Common myeloid progenitor, CD34-positive (primary cell): ENCODE measurements at places on chromosomes 3 and 15.

- H3K4me1 ChIP-seq = peaks cover 5% of the 10 kb centered on the region
- DNase-seq = peak; percentile 69
- H3K4me3 ChIP-seq = no peak overlapping the region
- no peak overlapping the region for H3K27ac ChIP-seq
- no peaks in the 10 kb centered on the region for H3K36me3 ChIP-seq
Observed at GRCh38 chr3:192957441-192958021, 39.9 kb upstream of the MB21D2 start.

DNA sequence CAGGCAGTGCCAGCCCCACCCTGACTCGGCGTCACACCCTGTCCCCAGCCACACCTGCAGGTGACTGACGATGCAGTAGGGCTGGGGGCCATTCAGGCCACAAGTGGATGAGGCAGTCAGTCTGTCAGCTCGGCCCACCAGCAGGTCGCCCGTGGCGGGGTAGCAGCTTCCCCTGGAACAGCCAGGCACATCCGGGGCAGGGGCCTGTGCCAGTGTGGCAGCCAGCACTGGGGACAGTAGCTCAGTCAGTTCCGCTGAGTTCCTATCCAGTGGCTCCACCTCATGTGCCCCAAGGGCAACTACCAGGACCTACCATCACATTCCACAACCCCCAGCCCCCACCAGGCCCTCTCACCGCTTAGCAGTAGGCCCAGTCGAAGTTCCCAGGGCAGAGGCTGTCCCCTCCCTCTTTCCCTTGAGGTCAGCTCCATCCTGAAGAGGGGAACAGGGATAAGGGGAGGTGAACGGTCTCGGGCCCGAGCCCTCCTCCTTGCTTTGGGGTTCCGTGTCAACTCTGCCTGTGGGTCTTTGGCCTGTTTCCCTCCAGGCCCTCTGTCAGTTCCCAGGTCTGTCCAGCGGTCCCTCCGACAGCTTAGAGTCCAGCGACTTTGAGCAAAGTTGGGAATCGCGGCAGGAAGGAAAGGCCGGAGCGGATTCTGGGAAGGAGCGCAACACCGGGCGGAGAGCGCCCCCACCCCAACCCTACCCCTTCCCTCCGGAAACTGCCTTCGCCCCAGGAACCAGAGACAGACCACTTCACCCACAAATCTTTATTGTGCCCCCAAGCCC, at the start of gene LAMB2:
Gene LAMB2, minus strand, starts transcription at position 614 of the 789 bp plus-strand sequence. Its CDS starts 183 bp downstream, at position 431.
- H3K4me3 ChIP-seq = peak within 1 kb of the TSS; percentile 64
- peak within 1 kb of the TSS; percentile 77 for H3K27ac ChIP-seq
- DNase-seq = peak; percentile 88
- H3K4me1 ChIP-seq = peaks cover 12% of the 10 kb centered on the region

DNA sequence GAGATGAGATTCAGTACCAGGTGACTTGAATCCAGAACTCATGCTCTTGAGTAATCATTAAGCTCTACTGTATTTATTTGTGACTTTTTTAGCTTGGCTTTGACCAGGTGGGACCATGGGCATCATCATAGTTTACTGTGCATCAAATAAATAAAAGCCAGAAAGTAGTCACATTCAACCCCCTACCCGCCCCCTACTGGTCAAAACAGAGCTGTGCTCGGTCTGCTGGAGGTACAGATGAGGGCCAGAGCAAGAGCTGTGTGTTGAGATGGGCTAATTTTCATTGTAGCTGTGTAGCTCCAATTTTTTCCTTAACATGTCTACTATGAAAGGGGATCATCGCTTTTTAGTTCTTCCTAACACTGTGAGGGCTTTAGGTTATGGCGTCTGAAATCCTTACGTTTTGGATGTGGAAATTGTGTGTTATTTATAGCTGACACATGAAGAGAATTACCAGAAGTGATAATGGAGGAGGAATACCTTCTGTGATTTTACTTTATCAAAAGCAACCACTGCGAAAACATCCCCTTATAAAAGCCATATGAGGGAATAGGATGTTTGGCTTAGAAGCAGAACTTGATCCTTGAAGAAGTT, 375.1 kb downstream of the PTPRG start:
- peaks cover 4% of the 10 kb centered on the region for H3K27me3 ChIP-seq
- no peak overlapping the region for H3K27ac ChIP-seq
- DNase-seq = peak; percentile 10
- no peak overlapping the region for H3K4me3 ChIP-seq
- H3K4me1 ChIP-seq = no peaks in the 10 kb centered on the region

DNA sequence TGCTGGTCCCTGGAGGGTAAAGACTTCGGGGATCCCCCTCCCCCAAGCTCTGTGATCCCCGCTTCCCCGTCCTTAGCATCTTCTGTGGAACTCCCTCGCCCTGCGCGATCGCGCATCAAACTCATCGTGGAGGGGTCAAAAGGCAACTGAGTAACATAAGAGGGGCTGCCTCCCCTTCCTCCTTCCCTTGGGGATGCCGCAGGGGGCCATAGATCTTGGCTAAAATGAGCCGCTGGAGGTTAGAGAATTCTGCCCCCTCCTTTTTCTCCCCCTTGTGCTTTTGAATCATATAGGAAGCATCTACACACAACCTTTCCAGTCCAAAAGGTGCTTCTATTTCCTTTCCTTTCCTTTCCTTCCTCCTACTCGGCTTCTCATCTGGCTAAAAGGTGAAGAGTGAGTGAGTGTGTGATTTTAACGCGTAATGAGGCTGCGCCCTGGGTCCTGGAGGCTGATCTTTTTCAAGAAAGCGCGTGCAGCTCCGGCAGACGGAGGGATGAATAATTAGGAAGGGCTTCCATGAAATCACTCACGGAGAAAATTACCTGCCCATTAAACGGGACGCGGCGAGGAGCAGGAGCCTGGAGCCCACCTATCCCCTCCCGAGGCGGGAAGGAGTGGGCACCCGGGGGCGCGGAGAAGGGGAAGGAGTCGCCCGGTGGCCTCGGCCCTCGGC, 831 bp upstream of the ROBO2 start:
- peak; percentile 2 for DNase-seq
- peaks cover 61% of the 10 kb centered on the region for H3K27me3 ChIP-seq
- H3K4me3 ChIP-seq = no peak overlapping the region
- H3K27ac ChIP-seq = no peak overlapping the region
- H3K36me3 ChIP-seq = no peaks in the 10 kb centered on the region

- H3K27me3 ChIP-seq = no peaks in the 10 kb centered on the region
- H3K27ac ChIP-seq = no peak overlapping the region
- no peak overlapping the region for H3K4me3 ChIP-seq
- no peaks in the 10 kb centered on the region for H3K4me1 ChIP-seq
- no peaks in the 10 kb centered on the region for H3K36me3 ChIP-seq
Observed at GRCh38 chr3:95971573-95971972, 842.8 kb upstream of the EPHA6 start.

- no peaks in the 10 kb centered on the region for H3K27me3 ChIP-seq
- DNase-seq = peak; percentile 6
- H3K36me3 ChIP-seq = peaks cover 3% of the 10 kb centered on the region
- no peaks in the 10 kb centered on the region for H3K4me1 ChIP-seq
- peak overlapping the region; percentile 85 for H3K27ac ChIP-seq
- peak overlapping the region; percentile 81 for H3K4me3 ChIP-seq
Observed at GRCh38 chr3:15064299-15064834, 748 bp downstream of the MRPS25 start.

DNA sequence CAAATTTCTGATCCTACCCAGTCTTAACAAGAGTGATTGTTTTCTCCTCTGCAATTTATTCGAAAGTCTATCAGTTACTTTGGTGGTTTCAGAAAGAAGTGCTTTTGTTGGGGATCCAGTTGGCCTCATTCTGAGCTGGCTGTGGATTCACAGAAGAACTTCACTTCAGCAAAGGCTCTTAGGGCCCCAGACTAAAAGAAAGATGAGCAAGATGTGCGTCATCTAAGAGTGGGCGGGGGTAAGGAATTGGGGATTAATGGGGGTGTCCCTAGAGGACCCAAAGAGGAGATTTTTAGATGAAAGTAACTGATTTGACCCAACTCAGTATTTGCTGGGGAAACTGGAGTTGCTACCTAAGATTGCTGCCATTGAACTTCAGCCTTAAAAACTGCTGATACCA, 63.9 kb upstream of the TSEN2 start:
- H3K36me3 ChIP-seq = no peaks in the 10 kb centered on the region
- H3K27me3 ChIP-seq = peaks cover 4% of the 10 kb centered on the region

GRCh38 chr3:112017091-112017490, 17.4 kb upstream of the TMPRSS7 start:
- H3K27ac ChIP-seq = no peak overlapping the region
- H3K27me3 ChIP-seq = no peaks in the 10 kb centered on the region
- H3K36me3 ChIP-seq = no peaks in the 10 kb centered on the region
- no peak for DNase-seq
- no peaks in the 10 kb centered on the region for H3K4me1 ChIP-seq
- H3K4me3 ChIP-seq = no peak overlapping the region

DNA sequence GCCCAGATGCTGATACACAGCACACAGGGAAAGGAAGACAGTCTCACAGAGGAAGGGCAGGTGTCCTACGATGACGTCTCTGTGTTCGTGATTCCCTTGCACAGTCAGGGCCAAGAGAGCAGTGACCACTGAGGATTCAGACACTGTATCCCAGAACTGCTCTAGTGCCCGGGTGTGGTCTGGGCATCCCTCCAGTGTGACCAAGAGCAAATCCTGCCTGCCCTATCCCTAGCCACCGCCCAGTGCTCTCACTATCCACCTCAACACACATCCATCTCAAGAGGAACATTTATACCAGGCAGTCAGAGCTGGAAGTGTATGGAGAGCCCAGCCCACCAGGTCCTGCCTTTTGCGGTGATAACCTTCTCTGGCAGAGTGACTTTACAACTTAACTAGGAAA, 4.1 kb downstream of the PPM1M start:
- peaks cover 7% of the 10 kb centered on the region for H3K4me1 ChIP-seq
- no peak overlapping the region for H3K27ac ChIP-seq
- no peaks in the 10 kb centered on the region for H3K27me3 ChIP-seq
- peaks cover 8% of the 10 kb centered on the region for H3K36me3 ChIP-seq
- H3K4me3 ChIP-seq = no peak overlapping the region

DNA sequence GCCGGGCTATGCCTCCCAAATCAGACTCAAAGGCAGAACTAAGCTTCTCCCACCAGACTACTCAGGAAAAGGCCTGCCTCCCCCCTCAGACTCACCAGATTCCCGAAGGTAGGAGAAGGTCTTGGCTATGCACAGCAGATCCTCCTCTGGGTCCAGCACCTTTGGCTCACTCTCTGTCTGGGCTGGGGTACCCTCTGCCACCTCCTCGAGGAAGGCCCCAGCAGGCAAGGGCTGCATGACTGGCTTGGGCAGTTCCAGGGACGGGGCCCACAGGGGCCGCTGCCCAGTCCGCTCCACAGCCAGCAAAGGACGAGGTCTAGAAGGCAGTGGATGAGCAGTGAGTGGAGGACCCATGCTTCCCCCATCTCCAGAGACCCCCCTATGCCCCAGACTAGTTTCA, 3.3 kb downstream of the CISH start:
- peaks cover 39% of the 10 kb centered on the region for H3K36me3 ChIP-seq
- peak overlapping the region; percentile 43 for H3K27ac ChIP-seq
- H3K4me3 ChIP-seq = peak overlapping the region; percentile 8
- no peak for DNase-seq
- H3K4me1 ChIP-seq = peaks cover 94% of the 10 kb centered on the region

DNA sequence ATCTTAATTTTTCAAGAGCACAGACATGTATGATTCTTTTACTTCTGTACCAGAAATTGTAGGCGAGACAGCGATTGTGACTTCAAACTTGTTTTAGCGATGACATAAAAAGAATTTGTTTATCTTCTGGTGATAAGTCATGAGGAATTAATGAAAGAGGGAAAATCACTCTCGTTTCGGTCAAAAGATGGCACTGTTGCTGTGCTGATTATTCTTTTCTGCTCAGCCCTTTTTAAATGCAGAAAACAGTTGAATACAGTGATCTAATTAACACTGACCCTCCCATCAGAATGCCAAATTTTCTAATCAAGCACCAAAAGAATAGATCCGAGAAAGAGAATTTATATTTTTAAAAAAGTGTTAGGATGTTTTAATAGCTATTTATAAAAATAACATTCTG, 52.6 kb downstream of the NSUN3 start:
- H3K36me3 ChIP-seq = peaks cover 11% of the 10 kb centered on the region
- no peak overlapping the region for H3K4me3 ChIP-seq
- peaks cover 5% of the 10 kb centered on the region for H3K4me1 ChIP-seq
- DNase-seq = peak; percentile 67
- no peaks in the 10 kb centered on the region for H3K27me3 ChIP-seq

GRCh38 chr3:43659250-43659880, 31.4 kb upstream of the ABHD5 start:
- H3K36me3 ChIP-seq = no peaks in the 10 kb centered on the region
- no peak for DNase-seq
- H3K4me1 ChIP-seq = no peaks in the 10 kb centered on the region
- H3K27me3 ChIP-seq = no peaks in the 10 kb centered on the region
- H3K27ac ChIP-seq = no peak overlapping the region
- no peak overlapping the region for H3K4me3 ChIP-seq

GRCh38 chr3:62665627-62666437, 209.4 kb downstream of the CADPS start:
- DNase-seq = peak; percentile 26
- peaks cover 7% of the 10 kb centered on the region for H3K27me3 ChIP-seq
- no peaks in the 10 kb centered on the region for H3K4me1 ChIP-seq
- H3K36me3 ChIP-seq = no peaks in the 10 kb centered on the region
- H3K4me3 ChIP-seq = no peak overlapping the region

DNA sequence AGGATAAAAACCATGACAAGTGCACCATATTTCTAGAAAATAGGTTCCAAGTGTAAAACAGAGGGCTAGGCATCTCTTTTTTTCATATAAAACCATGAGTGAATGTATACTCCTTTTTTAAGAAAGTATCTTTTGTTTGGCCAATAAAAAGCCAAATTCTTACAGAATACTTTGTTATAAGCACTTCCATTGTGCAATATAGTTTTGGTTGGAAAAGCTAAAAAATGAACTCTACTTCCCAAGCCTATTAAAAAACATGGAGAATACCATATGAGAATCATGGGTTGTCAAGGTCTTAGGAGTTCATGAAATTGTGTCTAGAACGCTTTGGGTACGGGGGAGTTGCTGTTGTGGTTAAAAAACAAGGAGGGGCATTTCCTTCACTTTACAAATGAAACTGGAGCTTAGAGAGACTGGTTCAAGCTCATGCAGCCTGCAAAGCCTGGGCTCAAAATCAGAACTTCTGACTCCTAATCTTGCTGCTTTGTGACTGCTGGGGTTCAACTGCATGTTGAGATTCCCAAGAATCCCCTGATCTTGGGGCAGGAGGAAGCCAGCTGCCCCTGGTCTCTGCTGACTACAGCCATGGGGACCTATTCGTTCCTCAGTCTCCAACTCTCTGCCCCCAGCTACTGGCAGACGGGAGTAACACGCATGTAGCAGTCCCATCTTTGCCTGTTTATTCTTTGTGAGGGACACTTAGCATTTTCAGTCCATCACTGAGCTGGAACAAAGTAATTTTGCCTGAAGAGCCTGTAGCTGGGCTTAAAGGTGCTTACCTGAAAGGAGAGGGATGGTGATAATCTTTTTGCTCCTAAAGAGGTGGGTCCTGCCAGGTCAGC, 229.1 kb downstream of the CHST2 start:
- H3K4me3 ChIP-seq = no peak overlapping the region
- no peak for DNase-seq
- no peaks in the 10 kb centered on the region for H3K36me3 ChIP-seq

- no peaks in the 10 kb centered on the region for H3K27me3 ChIP-seq
- H3K4me1 ChIP-seq = peaks cover 28% of the 10 kb centered on the region
- DNase-seq = no peak
- H3K4me3 ChIP-seq = no peak overlapping the region
- no peaks in the 10 kb centered on the region for H3K36me3 ChIP-seq
Observed at GRCh38 chr3:183309276-183309675, 56.2 kb downstream of the B3GNT5 start.

- H3K27me3 ChIP-seq = no peaks in the 10 kb centered on the region
- H3K4me1 ChIP-seq = no peaks in the 10 kb centered on the region
- no peak for DNase-seq
- H3K27ac ChIP-seq = no peak overlapping the region
- H3K4me3 ChIP-seq = no peak overlapping the region
Observed at GRCh38 chr3:9165421-9165820, 84.0 kb downstream of the SRGAP3 start.
